Activated naive CD8-positive, alpha-beta T cell treated with anti-CD3 and anti-CD28 coated beads, Interleukin-2, amount 50 U/mL, for 24 hours (primary cell): ENCODE measurements at places on chromosomes 4 and X.
A peak's percentile ranks its signal among the peaks of the same experiment; 100 is the strongest.

- no peak for DNase-seq
- H3K36me3 ChIP-seq, result peaks cover 54% of the 10 kb centered on the region
- no peak overlapping the region for H3K4me3 ChIP-seq
- H3K27ac ChIP-seq, result peak overlapping the region; percentile 18
- no peaks in the 10 kb centered on the region for H3K4me1 ChIP-seq
Measured at GRCh38 chrX:53595266-53595810, 91.2 kb downstream of the HUWE1 start.

DNA sequence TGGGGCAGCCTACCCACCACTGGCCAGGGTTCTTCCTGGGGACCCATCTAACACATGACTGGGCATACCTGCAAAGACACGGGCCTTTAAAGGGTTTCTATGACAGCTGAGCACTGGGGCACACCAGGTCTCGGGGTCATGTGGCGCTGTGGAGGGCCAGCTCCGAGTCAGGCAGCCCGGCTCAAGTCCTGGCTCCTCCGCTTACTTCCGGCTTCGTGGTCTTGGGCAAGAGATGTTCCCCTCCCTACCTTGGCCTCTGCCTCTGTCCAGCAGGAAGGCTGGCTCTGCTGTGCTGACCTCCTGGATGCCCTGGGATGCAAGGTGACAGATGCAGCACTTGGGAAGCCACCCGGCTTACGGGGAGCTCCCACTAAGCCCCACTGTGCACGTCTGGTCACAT lies 37.6 kb downstream of the HTRA3 start:
- no peak overlapping the region for H3K4me3 ChIP-seq
- H3K27ac ChIP-seq, result no peak overlapping the region
- DNase-seq, result no peak
- no peaks in the 10 kb centered on the region for H3K36me3 ChIP-seq

DNA sequence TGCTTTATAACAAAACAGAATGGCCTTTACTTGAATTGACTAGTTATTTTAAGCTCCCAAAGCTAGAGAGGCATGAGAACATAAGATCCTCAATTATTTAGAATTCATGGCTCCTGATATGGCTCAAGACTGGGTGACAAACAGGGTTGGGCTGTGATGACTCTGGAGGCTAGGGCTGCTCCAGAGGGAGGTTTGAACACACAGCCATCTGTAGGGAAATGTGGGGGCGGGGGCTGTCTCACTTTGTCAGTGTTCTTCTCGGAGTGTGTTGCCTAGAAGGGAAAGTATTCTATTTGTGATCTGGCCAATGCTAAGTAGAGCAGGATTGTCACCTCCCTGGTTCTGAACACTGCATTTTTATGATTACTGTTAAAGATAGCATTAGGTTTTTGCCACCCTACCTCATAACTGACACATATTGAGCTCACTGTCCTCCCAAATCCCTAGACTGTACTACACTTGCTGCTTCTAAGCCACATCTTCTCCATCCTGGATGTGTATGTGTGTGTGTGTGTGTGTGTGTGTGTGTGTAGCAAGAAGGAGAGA lies 45.9 kb downstream of the VSIG4 start:
- H3K4me3 ChIP-seq, result peak overlapping the region; percentile 17
- H3K27me3 ChIP-seq, result no peaks in the 10 kb centered on the region

DNA sequence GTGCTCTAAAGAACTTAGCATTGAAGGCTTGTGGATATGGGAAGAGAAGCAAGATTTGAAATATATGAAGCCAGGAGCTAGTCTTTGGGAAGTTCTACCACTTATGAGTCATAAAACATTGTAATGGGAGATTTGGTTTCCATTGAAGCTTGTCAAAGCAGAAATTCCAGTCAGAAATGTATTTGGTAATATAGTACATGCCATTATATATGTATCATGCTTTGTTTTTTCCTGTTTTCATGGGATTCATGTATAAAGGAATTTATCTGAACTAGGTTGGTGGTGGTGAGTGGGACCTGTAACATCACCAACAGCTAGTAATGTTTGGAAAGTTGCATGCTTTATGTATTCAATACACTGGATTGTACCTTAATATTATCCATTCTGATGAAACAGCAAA lies 14.6 kb upstream of the DCAF8L2 start:
- no peak for DNase-seq
- no peaks in the 10 kb centered on the region for H3K27me3 ChIP-seq
- H3K36me3 ChIP-seq, result no peaks in the 10 kb centered on the region
- no peaks in the 10 kb centered on the region for H3K4me1 ChIP-seq
- H3K4me3 ChIP-seq, result no peak overlapping the region

GRCh38 chrX:103562801-103563200 lies 22.5 kb upstream of the TCEAL4 start:
- H3K36me3 ChIP-seq, result no peaks in the 10 kb centered on the region
- DNase-seq, result no peak
- no peak overlapping the region for H3K4me3 ChIP-seq
- no peaks in the 10 kb centered on the region for H3K4me1 ChIP-seq
- no peak overlapping the region for H3K27ac ChIP-seq

GRCh38 chr4:136301749-136302495 lies 1230.4 kb downstream of the PCDH18 start:
- no peaks in the 10 kb centered on the region for H3K36me3 ChIP-seq
- no peak overlapping the region for H3K27ac ChIP-seq
- H3K4me1 ChIP-seq, result no peaks in the 10 kb centered on the region

DNA sequence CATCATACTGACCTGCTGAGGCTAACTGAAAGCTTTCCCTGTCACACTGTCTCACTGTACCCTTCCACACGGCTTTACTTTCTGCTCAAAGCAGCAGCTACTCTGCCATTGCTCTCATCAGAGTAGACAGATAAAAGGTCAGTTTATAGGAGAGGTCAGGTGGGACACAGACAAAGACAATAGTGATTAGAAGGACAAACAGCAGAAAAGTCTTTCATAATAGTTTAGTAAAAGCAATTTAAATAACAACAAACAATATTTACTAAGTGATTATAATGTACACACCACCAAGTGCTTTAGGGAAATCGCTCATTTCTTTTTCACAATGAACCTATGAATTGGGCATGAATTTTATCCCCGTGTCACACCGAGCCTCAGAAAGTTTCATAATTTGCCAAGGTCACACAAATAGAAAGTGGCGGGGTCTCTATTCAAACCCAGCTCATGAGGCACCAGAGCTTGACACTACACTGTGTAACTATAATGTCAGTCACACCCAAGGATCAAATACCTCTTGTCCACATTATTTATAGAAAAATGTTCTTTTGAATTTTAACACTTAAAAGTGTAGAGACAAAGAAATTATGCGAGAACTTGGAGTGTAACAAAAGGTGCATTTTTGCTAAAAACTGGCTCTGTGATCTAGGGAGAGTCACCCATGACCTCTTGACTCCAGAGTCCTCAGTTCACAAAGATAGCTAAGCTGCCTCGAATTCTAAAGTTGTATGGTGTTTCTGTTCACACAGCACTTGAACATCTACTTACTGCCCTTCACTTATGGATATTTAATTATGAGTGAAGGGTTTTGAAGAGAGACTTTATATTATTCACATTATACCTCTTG lies 24.5 kb upstream of the SORBS2 start:
- H3K27me3 ChIP-seq, result no peaks in the 10 kb centered on the region
- no peaks in the 10 kb centered on the region for H3K4me1 ChIP-seq

- H3K4me3 ChIP-seq, result no peak overlapping the region
- H3K4me1 ChIP-seq, result no peaks in the 10 kb centered on the region
- H3K36me3 ChIP-seq, result no peaks in the 10 kb centered on the region
- peaks cover 4% of the 10 kb centered on the region for H3K27me3 ChIP-seq
- no peak for DNase-seq
Measured at GRCh38 chr4:8830611-8831200, 40.9 kb downstream of the HMX1 start.

- peaks cover 14% of the 10 kb centered on the region for H3K27me3 ChIP-seq
- H3K27ac ChIP-seq, result peak overlapping the region; percentile 81
- H3K36me3 ChIP-seq, result peaks cover 33% of the 10 kb centered on the region
Measured at GRCh38 chr4:10456595-10457254, 501 bp downstream of the ZNF518B start.

DNA sequence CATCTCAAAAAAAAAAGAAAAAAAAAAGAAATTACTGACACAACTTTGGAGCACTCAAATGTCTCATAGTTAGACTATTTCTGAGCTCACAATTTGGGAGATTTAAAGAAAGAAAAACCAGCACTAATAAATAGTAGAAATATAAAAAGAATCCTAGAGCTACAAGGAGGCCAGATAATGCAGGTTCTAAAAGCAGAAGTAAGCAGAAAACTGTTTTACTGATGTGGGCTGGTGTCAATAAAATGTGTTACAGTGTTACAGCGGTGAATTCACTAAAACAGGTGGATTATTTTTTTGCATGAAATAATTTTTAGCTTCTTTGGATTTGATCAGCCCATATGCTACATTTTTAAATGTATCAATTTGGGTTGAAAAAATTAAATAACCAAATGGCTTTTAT lies 375.9 kb downstream of the GPM6A start:
- no peak overlapping the region for H3K4me3 ChIP-seq
- no peak for DNase-seq
- no peaks in the 10 kb centered on the region for H3K36me3 ChIP-seq
- no peaks in the 10 kb centered on the region for H3K4me1 ChIP-seq

- peaks cover 78% of the 10 kb centered on the region for H3K4me1 ChIP-seq
- H3K27me3 ChIP-seq, result no peaks in the 10 kb centered on the region
- peaks cover 24% of the 10 kb centered on the region for H3K36me3 ChIP-seq
- DNase-seq, result no peak
- peak overlapping the region; percentile 55 for H3K27ac ChIP-seq
Measured at GRCh38 chr4:142358656-142359055, 487.4 kb downstream of the INPP4B start.

GRCh38 chr4:16437836-16438235 lies 211.6 kb upstream of the TAPT1 start:
- no peaks in the 10 kb centered on the region for H3K36me3 ChIP-seq
- H3K4me3 ChIP-seq, result no peak overlapping the region
- H3K27me3 ChIP-seq, result no peaks in the 10 kb centered on the region
- no peak overlapping the region for H3K27ac ChIP-seq

- H3K27ac ChIP-seq, result no peak overlapping the region
- no peaks in the 10 kb centered on the region for H3K36me3 ChIP-seq
- no peaks in the 10 kb centered on the region for H3K4me1 ChIP-seq
- H3K27me3 ChIP-seq, result no peaks in the 10 kb centered on the region
- H3K4me3 ChIP-seq, result no peak overlapping the region
- DNase-seq, result no peak
Measured at GRCh38 chr4:91171217-91171616, 1044.0 kb downstream of the CCSER1 start.

DNA sequence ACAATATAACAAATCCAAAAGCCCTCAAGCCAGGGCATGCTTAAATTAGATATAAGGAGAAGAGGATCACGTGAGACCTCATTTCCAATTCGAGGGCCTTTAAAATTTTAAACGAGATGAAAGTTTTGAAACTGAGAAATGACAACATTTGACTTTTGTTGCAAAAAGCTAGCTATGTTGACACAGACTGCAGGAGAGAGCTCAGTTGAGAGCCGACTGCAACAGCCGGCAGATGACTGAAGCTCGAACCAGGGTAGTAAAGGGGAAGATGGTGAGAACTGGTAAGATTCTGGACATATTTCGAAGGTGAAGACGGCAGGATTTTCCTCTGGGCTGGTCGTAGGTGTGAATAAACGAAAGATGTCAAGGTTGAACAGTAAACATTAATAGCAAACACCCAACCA lies 773 bp downstream of the PRMT9 start:
- DNase-seq, result peak; percentile 7
- peaks cover 32% of the 10 kb centered on the region for H3K4me1 ChIP-seq
- peaks cover 19% of the 10 kb centered on the region for H3K36me3 ChIP-seq
- peaks cover 4% of the 10 kb centered on the region for H3K27me3 ChIP-seq

GRCh38 chr4:73780243-73780642 lies 39.9 kb downstream of the CXCL8 start:
- no peaks in the 10 kb centered on the region for H3K36me3 ChIP-seq
- no peak overlapping the region for H3K4me3 ChIP-seq
- H3K27me3 ChIP-seq, result peaks cover 1% of the 10 kb centered on the region
- no peaks in the 10 kb centered on the region for H3K4me1 ChIP-seq

DNA sequence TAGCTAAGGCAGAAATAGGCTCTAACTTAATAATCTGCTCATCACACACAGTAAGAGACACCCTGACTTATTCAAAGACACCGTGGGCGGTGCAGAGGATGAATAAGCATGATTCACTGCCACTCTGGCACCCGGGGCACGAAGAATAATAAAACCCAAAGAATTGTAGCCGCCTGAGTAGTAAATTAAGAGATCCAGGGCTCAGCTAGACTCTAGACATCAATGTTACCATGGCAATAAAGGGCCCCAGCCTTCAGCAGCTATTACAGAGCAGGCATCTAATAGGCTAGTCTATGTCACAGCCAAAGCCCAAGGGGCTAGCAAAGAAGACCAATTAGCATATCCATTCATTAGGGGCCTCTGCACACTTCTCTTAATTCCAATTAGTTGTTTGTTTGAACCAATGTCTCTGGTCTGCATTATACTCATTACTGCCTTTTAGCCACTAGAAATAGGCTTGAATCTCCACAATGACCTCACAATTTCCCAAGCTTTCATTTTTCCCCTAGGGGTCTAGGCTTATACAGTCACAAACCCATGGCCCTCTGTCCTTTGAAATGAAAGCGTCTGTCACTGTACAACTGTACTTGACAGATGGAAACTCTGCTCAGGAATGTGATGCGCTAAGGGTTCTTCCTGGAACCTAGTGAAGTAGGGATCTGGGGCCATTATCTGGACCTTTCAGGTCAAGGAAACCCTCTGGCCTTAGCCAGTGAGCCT lies 3.0 kb upstream of the ATP1B4 start:
- H3K27ac ChIP-seq, result no peak overlapping the region
- DNase-seq, result peak; percentile 28
- no peaks in the 10 kb centered on the region for H3K36me3 ChIP-seq
- H3K27me3 ChIP-seq, result no peaks in the 10 kb centered on the region

GRCh38 chr4:993111-994029 lies at the start of gene SLC26A1:
Gene SLC26A1 (minus strand): TSS chr4:993404. CDS start chr4:991703, 1,701 bp downstream.
- H3K4me3 ChIP-seq, result no peak within 1 kb of the TSS
- no peaks in the 10 kb centered on the region for H3K36me3 ChIP-seq
- peaks cover under 1% of the 10 kb centered on the region for H3K4me1 ChIP-seq
- H3K27ac ChIP-seq, result no peak within 1 kb of the TSS
- DNase-seq, result no peak
- peaks cover 9% of the 10 kb centered on the region for H3K27me3 ChIP-seq

- no peaks in the 10 kb centered on the region for H3K36me3 ChIP-seq
- H3K27ac ChIP-seq, result no peak overlapping the region
- H3K4me1 ChIP-seq, result no peaks in the 10 kb centered on the region
- no peaks in the 10 kb centered on the region for H3K27me3 ChIP-seq
- no peak for DNase-seq
Measured at GRCh38 chrX:28491941-28492340, 95.3 kb upstream of the IL1RAPL1 start.

GRCh38 chr4:8577972-8578371 lies 2.2 kb upstream of the GPR78 start:
- H3K36me3 ChIP-seq, result no peaks in the 10 kb centered on the region
- no peak overlapping the region for H3K4me3 ChIP-seq
- no peak overlapping the region for H3K27ac ChIP-seq
- H3K27me3 ChIP-seq, result peaks cover 13% of the 10 kb centered on the region
- DNase-seq, result no peak

DNA sequence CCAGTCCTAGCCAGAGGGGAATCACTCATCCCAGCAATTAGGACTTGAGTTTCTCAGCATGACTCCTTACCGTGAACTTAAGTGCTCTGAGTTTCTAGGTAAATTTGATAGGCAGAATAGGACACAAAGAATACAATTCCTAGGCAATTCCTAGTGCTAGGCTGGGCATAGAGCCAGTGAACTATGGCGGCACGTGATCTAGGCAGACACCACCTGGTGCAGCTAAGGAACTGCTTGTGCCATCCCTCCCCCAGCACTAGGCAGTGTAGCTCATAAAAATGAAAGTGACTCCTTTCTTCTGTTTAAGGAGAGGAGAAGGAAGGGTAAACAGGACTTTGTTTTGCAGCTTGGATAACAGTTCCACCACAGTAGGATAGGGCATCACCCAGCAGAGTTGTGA lies 736.3 kb upstream of the PCDH7 start:
- H3K27me3 ChIP-seq, result no peaks in the 10 kb centered on the region
- no peak overlapping the region for H3K27ac ChIP-seq
- H3K4me3 ChIP-seq, result no peak overlapping the region
- no peaks in the 10 kb centered on the region for H3K4me1 ChIP-seq
